Neural progenitor cell (in vitro differentiated cells): ENCODE measurements at places on chromosomes 2 and 18. TPM values are rescaled to one million over a fixed set of nuclear protein-coding genes. Genes with fewer than 3 reads are reported as not detected.
A peak's percentile ranks its signal among the peaks of the same experiment; 100 is the strongest.

The ELOA2 gene
- total RNA-seq, result not detected in 2 replicates

The TXNDC2 gene
- not detected in 2 replicates for total RNA-seq

DNA sequence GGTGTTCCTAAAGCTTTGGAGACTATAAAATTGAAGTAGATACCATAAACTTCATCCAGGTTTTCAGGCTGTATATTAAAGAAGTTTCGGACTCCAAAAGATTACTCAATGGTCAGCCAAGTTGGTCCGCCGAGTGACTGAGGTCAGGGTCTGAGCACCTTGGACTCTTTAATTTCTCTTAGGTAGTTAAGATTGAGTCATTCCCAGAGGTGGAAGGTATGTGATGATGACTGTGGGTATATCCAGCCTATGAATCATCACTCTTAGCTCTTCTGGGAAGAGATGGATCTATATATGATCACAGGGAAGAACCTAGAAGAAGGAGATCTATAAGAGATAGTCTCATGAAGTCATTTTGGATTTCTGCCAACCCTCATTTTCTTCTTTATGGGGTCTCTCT, 3.3 kb downstream of the ITGA6 start:
- DNase-seq, result no peak

- DNase-seq, result peak; percentile 69
These were observed 319.6 kb upstream of the REV1 start for GRCh38 chr2:99809259-99809900.

DNA sequence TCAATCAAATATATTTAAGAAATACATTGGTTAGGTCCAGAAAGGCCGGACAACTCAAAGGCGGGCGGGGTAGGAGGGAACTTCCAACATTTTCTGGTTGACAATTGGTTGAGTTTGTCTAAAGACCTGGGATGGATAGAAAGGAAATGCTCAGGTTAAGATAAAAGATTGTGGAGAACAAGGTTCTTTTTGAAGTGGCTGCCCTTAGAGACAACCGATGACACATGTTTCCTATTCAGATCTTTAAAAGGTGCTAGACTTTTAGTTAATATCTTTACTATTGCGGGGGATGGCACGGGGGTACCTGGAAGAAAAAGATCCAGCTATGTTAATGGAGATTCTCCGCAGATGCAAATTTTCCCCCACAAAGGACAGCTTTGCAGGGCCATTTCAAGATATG, 10.0 kb upstream of the AP1S3 start:
- no peak for DNase-seq

DNA sequence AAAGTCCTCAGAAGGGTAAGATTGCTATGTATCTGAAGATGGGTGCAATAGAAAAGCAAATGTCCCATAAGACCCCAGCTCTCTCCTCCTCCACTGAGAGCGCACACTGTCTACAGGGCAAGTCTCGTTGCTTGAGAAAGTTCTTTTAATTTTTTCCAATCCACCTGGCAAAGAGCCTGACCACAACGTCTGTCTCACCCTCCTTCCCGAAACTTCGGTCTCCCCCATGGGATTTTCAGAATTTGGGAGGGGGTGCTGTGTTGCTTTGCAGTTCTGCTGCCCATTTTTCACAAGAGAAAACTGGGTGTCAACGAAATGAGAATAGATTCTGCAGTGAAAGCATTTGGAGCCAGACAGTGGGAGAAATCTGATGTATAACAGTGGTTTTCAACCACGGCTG, 40.4 kb downstream of the SERTAD2 start:
- no peak for DNase-seq

DNA sequence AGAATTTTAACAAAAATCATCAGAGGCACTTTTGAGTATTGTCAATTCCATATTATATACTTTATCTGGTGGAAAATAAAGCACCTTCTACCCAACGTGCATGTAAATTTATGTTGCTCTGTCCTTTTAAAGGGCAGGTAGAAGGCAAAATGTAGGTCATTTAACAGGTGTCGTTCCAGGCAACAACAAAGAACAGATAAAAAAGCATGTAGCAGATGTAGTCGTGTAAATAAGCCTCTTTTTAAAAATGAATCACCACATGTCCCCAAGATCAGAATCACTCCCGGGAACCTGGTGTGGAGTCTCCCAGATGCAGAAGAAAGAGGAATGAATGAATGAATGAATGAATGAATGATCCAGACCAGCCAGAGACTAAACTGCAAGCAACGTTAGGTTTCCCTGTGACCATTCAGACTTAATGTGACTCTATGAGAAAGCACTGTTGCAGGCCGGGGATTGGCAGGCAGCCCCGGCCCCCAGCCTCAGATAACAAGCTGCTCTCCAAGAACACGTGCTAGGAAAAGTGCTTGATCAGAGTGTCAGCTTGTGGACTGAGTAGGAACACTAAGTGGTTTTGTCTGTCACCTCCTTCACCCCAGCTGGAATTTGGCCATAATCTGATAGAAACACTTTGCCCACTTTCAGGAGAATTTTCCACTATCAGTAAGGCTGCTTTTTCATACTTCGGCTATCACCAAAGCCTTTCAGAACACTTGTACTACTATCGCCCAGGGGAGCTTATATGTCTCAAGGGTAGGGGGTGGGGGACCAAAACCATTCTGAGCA, 100.6 kb downstream of the CDK15 start:
- DNase-seq, result no peak
